ENCODE measurements at places on chromosomes 11 and 22. TPM values are rescaled to one million over a fixed set of nuclear protein-coding genes. Genes with fewer than 3 reads are reported as not detected.

- no peak for DNase-seq
These were observed 163.4 kb upstream of the LRRC4C start for GRCh38 chr11:41622707-41623359.

DNA sequence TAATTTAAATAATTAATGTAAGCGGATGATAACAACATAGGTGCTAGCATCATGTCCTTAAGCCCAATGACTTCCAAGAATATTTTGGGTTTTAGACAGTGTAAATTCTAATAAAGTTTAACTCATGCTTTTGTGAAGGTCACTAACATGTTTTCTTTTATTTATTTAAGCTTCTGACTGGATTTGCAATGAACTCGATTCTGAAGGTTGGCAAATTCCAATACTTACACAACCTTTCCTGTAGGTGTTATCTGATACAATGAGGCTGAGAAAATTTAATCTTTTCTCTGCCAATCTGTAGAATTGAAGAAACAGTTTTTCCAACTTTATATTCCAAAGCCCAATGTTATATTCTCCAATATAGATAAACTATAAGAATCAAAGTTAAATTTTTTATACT lies 311.3 kb downstream of the LUZP2 start:
- DNase-seq = no peak

GRCh38 chr22:50178871-50179869 lies 6.5 kb upstream of the TRABD start:
- DNase-seq = no peak

The SEC14L3 gene
- total RNA-seq = not detected

DNA sequence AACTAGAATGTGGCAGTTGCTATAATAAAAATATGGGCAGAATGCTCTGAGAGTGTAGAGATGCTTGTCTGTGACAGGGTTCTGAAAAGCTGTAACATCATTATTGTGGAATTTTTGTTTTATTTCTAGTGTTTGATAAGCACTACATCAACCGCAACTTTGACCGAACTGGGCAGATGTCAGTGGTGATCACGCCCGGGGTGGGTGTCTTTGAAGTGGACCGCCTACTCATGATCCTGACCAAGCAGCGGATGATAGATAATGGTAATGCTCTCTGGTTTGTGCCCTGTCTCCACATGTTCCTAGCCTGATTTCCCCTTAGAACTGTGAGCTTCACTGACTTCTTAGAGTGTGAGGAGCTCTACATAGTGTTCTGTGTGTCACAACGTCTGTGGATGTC lies 48.8 kb downstream of the DEPDC5 start:
- DNase-seq = no peak

- no peak for DNase-seq
These were observed 385 bp downstream of the HARBI1 start for GRCh38 chr11:46616551-46617133.

The CSF2RB gene
- total RNA-seq = 1.4 TPM

The FAT3 gene
- total RNA-seq = under 0.01 TPM

GRCh38 chr11:14451825-14452224 lies 47.8 kb downstream of the COPB1 start:
- DNase-seq = no peak

GRCh38 chr22:45537734-45538181 lies 35.1 kb downstream of the FBLN1 start:
- DNase-seq = no peak

DNA sequence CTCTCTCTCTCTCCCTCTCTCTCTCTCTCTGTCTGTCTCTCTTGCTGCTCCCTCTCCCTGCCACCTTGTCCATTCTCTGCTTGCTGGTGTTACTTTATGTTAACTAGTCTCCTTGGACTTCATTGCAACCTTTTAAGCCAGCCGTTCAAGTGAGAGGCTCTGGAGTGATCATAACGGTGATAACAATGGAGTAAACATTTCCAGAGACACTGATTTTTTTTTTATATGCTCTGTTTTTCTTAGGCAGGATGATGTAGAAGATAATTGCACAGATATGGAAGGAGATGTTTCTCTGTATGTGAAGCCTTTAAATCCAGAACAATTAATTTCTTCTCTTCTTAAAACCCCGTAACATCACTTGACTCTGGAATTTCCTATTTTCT lies 287.7 kb downstream of the TMEM135 start:
- DNase-seq = no peak

DNA sequence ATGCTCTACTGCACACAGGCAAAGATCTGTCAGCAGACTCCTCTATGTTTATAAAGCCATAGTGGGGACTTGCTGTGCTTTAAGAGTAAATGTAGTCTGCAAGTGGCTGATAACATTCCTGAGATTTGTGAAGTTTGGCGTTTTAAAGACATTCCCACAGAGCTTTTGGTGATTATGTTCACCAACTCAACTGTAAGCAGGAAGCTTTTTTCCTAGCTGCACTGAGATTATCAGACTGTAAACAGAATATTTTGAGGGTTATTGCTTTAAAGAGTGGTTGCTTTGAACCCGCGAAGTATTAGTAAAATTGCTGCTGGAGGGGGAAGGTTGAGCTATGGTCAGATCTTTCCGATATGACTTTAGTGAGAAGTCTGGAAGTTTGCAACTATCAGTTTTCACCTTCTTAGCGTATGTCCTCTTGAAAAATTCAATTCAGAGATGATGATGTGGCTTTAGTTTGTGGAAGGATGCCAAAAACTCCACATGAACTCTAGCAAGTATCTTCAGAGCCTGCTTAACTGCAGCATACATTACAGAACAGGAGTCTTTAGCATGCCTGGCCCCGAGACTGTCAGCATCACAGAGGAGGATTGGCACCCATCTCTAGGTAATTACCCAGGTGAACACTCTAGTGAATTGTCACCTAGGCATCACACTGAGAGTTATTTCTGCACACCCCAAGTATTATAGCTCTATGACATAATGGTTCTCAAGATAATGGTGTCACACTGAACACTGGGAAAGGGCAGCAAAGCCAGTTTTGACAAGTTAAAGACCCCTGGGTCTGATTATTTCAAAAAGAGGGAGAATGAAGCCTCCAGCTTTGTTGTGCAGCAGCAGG lies 89.9 kb downstream of the MTNR1B start:
- DNase-seq = peak; percentile 17

- DNase-seq = no peak
These were observed 274.0 kb downstream of the BRD1 start for GRCh38 chr22:49553518-49554295.

- peak; percentile 74 for DNase-seq
These were observed at the start of gene TMEM25 for GRCh38 chr11:118530683-118531596. TSS of gene TMEM25 (plus strand) at chr11:118531192. CDS start at chr11:118531802, 610 bp downstream.

GRCh38 chr11:77166021-77166420 lies 38.0 kb downstream of the MYO7A start:
- DNase-seq = no peak

GRCh38 chr11:115896084-115896483 lies 391.9 kb upstream of the CADM1 start:
- no peak for DNase-seq

DNA sequence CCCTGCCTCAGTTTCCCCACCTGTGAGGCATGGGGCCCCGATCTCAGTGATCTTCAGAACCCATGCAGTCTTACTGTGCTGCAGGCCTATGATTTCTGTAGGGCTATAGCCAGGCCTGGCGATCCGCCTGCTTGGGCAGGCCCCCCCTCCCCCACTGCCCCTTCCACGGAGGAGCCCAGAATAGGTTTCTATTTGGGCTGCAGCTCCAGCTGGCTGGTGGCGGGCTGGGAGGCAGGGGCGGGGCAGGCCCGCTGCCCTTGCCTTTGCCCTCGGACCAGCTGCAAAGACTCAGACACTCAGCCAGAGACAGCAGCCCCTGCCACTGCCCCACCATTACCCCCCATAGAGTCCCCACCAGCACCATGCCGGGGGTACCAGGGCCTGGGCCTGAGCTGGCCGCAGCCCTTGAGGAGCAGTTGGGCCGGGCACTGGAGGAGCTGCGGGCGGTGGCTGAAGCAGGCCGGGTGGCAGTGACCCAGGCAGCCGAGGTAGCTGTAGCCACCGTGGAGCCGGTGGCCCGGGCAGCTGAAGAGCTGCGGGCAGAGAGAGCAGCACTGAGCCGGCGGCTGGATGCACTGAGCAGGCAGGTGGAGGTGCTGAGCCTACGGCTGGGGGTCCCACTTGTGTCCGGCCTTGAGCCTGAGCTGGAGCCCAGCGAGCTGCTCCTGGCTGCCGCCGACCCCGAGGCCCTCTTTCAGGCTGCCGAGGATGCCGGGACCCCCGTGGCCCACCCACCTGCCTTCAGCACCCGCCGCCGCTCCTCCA lies 12.2 kb downstream of the SMTN start:
- DNase-seq = no peak

GRCh38 chr11:50187220-50187619 lies 154.5 kb downstream of the OR4C45 start:
- DNase-seq = no peak

GRCh38 chr11:64067230-64067993 lies 31.7 kb downstream of the FLRT1 start:
- no peak for DNase-seq

- no peak for DNase-seq
These were observed 68.4 kb downstream of the MYEOV start for GRCh38 chr11:69362315-69362714.

The AQP11 gene
- 0.40 TPM for total RNA-seq

The APOL1 gene
- 5.8 TPM for total RNA-seq

The TP53AIP1 gene
- not detected for total RNA-seq

The RIBC2 gene
- total RNA-seq = 0.22 TPM

The MRGPRX4 gene
- total RNA-seq = 0.79 TPM

DNA sequence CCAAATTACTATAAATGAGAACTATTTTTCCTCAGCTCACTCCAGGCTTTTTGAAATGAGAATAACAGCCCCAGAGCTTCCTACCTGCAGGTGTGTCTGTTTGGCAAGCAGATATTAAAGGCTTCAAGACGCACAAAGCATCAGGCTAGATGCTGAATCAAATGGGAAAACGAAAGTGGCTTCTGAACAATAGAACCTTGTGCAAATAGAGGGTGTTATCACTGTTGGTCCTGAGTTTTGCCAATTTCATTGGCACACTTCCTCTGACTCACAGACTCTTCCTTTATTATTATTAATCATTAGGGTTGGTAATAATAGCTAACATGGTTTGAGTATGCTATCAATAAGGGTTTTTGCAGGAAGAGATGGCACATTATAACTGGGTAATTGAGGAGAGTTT lies 13.4 kb downstream of the SYT13 start:
- DNase-seq = peak; percentile 54

GRCh38 chr11:128501632-128502549 lies 85.5 kb downstream of the ETS1 start:
- peak; percentile 66 for DNase-seq

The C22orf23 gene
- total RNA-seq = under 0.01 TPM

DNA sequence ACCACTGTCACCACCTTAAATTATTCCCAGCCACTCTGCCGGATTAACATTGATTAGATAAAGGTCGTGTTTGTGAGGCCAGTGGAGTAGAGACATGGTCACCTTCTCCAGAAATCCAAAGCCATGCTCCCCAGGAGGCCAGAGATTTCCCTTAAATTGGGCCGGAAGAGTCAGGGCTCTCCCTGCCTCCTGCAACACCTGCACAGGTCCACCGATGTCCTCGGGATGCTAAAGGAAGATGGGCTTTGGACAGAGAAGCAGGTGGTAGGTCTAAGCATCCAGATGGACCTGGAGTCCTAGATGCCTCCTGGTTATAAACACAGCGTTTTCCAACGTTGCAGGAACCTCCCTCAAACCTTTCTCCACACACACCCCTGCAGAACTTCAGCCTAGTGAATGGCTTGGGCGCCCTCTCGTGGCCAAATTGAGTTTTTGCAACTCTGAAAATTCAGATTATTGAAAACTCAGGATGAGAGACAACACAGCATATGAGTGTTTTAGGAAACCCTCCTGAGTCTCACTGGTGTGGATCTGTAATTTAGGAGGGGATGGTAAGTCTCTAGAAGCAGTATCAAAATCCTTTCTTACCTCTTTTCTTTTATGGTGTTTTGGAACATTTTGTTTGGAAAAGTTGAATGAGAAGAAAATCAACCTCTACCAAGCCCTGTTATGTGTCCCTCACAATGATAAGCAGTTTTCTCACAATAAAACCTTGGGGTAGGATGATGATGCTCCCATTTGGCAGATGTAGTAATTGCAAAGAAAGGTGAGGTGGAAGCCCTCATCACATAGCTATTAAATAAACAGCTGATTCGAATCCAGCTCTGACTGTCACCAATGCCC lies 109.6 kb downstream of the RRAS2 start:
- DNase-seq = peak; percentile 74

DNA sequence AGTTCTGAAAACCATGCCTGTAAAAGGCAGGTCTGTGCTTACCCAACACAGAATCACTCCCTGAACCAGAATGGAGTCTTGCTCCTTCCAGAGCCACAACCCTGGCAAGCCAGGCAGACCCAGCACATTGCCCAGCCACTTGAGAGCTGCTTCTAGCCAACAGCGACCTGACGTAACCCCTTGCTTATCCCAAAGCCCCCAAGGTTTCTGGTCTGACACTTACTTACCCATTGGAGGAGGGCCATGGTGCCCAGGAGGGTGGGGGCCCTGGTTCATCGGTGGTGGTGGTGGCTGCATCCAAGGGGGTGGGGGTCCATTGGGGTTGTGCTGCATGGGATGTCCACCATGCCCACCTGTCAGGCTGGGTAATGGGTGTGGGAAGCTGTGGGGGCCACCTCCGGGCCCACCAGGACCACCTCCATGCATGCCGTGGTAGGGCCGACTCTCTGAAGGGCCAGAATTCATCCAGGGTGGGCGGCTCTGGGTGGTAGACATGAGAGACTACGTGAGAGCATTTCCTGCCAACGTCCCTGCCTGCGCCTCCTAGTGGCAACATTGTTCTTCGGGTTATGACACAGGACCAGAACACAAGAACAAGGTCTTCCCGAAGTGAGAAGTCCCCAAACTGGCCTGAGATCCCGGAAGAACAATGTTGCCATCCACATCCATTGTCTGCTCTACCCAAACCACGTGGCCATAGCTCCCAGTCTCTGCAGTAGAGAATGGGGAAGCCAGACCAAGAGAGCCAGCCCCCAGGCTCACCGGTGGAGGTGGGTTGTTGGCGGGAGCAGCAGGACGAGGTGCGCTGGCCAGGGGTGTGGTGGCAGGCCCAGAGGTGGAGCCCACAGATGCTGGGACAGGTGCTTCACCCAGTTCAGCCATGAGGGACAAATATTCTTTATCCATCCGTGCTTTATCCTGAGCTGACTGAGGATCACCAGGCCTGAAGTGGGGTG lies 7.8 kb upstream of the PYGM start:
- DNase-seq = peak; percentile 84

The TSGA10IP gene
- not detected for total RNA-seq

- DNase-seq = peak; percentile 87
These were observed at the start of gene DENND6B for GRCh38 chr22:50326956-50327710. TSS of gene DENND6B (minus strand) at chr22:50327012. CDS start at chr22:50326988, 24 bp downstream.

DNA sequence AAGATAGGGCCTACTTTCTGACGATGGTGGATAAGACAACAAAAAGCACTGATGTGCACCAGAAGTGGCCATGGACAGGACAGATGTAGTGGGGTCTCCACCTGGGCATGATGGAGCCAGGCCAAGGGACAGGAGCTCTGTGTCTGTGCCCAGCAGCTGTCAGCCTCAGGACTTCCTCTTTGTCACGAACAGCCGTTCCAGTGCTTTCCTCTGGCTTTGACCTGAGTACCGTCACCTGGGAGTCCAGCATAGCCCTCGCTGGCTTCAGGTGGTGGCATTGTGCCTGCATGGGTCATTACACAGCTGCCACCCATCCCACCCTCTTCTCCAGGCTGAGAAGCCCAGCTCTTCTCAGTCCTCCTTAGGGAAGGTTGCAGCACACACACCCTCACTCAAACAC lies 137.8 kb downstream of the GRIK4 start:
- no peak for DNase-seq
